ENCODE measurements at places on chromosomes 7 and 10.

GRCh38 chr10:28505359-28505959 lies 27.5 kb upstream of the WAC start:
- H3K4me3 ChIP-seq: no peak overlapping the region
- H3K27me3 ChIP-seq: no peaks in the 10 kb centered on the region
- DNase-seq: no peak
- no peaks in the 10 kb centered on the region for H3K4me1 ChIP-seq

DNA sequence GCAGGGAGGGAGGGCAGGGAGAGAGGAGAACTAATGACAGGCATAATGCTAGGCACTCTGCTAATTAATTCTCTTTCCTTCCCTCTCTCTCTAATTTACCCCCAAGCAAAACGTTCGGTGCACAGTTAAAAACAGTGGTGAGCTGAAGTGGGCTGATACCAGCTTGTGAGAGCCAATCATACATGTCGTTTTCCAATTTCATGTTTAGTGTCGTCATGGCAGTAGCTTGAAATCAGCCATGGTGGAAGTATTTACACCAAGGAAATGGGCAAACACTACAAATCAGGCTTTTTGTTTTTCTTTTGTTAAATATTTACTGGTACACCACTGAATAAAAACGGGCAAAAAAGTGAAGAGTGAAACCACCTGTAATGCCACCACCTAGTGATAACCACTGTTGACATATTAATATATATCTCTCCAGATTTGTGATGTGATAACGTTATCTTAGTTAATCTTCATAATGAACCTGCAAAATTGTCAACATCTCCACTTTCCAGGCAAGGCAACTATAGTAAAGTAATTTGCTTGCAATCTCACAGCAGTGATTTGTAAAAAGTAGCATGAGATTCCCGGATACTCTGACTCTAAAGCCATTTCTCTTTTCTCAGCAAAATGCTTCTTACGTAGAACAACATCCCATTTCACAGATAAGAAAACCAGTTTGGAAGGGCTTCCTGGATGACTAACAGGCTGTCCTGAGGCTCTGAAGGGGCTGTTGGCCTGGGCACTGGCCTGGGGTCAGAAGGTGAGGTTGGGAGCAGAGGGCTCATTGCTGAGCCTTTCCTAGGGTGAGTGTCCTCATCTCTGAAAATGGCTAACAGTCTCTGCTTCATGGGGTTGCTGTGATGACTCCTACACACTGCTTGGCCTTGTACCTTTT lies 83.7 kb downstream of the ATXN7L1 start:
- DNase-seq: no peak
- H3K4me3 ChIP-seq: no peak overlapping the region
- no peaks in the 10 kb centered on the region for H3K27me3 ChIP-seq
- H3K4me1 ChIP-seq: peaks cover 1% of the 10 kb centered on the region
- no peaks in the 10 kb centered on the region for H3K36me3 ChIP-seq

GRCh38 chr7:94314413-94315410 lies 80.0 kb upstream of the COL1A2 start:
- no peak for DNase-seq
- H3K36me3 ChIP-seq: no peaks in the 10 kb centered on the region
- H3K4me1 ChIP-seq: no peaks in the 10 kb centered on the region
- no peak overlapping the region for H3K27ac ChIP-seq

DNA sequence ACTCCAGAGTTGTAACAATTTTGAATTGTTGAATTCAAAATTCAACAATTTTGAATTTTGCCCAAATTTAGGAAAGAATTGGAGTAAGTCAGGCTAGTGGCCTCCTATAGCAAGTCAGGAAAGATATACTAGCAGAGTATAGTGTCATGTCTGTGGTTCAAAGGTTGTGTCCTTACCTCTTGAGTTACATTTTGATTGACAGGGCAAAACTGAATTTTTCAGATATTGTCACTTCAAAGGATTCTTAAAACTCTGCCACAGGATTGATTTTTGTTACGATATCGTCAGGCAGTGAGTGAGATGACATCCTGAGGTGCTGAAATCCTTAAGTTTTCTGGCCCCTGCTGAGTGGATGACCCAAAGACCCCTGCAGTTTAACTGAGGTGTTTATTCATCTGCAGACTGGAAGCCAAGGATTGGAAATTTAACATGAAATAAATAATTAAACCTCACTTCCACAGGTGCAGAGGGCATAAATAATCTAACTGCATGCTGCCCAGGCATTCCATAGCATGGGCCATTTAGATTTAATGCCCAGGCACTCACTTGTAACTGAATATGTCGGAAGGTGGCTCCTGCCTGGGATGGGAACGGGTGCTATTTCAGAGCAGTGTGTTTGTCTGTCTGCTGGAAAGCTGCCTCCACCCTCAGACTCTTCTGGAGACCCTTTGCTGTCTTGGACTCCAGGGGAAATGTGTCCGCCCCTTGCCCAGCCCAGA lies 50.8 kb downstream of the RBM20 start:
- no peaks in the 10 kb centered on the region for H3K4me1 ChIP-seq
- peaks cover 30% of the 10 kb centered on the region for H3K27me3 ChIP-seq
- no peaks in the 10 kb centered on the region for H3K36me3 ChIP-seq
- no peak overlapping the region for H3K27ac ChIP-seq

DNA sequence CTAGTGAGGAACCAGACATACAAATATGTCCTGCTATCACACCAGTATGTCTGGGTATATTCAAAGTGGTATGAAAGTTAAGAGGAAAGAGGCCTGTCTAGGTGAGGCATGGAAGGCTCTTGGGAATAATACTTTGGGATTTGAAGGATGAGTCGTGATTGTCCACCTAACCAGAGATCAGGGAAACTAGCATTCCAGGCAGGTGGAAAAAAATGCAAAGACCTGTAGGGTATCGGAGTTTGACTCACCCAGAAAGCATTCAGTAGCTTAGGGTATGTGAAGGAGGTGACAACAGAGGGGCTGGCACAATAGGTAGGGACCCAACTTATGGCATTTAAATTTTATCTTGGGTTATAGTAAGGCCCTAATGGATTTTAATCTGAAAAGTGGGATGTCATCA lies 950 bp upstream of the GCC1 start:
- H3K4me3 ChIP-seq: peak overlapping the region; percentile 89
- H3K27ac ChIP-seq: peak overlapping the region; percentile 12
- H3K27me3 ChIP-seq: no peaks in the 10 kb centered on the region
- DNase-seq: no peak
- peaks cover 45% of the 10 kb centered on the region for H3K36me3 ChIP-seq

- H3K36me3 ChIP-seq: no peaks in the 10 kb centered on the region
- no peaks in the 10 kb centered on the region for H3K4me1 ChIP-seq
- no peak overlapping the region for H3K4me3 ChIP-seq
- no peak for DNase-seq
- H3K27me3 ChIP-seq: peaks cover 6% of the 10 kb centered on the region
Measured at GRCh38 chr10:94186722-94187121, 176.0 kb downstream of the NOC3L start.
